SJCRH30 (cell line): ENCODE measurements at places on chromosomes 4 and X.

- no peak for DNase-seq
Measured at GRCh38 chr4:21887481-21887880, 61.1 kb downstream of the KCNIP4 start.

GRCh38 chrX:93422693-93423092 lies 250.7 kb downstream of the NAP1L3 start:
- DNase-seq: no peak

- no peak for DNase-seq
Measured at GRCh38 chr4:166535865-166536264, 662.8 kb downstream of the TLL1 start.

DNA sequence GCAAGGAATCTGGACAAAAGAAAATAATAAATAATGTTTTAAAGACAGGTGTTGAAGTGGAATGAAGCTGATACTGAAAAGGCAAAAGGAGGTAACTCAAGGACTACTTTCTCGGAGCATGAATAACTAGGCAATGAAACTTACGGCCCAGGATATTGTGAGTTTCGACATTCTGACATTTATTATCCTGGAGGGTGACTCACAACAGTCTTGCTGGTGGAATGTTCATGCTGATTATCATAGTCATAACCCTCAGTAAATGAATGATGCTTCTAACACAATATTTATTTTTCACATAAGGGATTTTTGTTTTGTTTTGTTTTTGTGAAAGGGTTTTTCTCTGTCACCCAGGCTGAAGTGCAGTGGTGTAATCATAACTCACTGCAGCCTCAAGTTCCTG lies 147.0 kb upstream of the HPGD start:
- no peak for DNase-seq

DNA sequence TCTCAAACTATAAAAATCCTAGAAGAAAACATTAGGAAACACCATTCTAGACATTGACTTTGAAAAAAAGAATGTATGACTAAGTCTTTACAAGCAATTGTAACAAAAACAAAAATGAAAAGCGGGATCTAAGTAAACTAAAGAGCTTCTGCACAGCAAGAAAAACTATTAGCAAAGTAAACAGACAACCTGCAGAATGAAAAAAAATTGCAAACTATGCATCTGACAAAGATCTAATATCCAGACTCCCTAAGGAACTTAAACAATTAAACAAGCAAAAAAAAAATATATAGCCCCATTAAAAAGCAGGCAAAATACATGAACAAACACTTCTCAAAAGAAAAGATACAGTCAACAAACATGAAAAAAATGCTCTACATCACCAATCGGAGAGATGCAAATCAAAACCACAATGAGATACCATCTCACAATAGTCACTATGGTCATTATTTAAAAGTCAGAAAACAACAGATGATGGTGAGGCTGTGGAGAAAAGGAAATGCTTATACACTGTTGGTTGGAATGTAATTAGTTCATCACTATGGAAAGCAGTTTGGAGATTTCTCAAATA lies 168.1 kb downstream of the EPHA5 start:
- no peak for DNase-seq

GRCh38 chrX:44244008-44244407 lies 99.5 kb downstream of the EFHC2 start:
- no peak for DNase-seq

GRCh38 chr4:132991111-132991510 lies 158.0 kb upstream of the PCDH10 start:
- no peak for DNase-seq

DNA sequence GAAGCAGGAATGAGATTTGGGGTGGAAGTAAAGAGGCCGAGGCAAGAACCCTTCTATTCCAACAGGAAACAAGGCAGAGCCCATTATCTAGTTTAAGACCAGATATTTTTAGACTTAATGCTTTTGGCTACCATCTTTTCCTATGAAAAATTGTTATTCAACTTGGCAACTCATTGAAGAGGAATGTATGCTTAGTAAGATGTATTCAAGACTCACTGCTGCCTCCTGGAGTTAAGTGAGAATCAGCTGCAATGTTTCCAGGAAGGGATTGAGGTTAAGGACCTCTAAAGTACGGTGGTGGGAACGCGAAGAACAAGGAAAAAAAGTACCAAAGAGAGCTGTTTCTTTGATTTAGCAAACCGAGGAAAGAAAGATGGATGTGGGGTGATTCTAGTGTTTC lies 89.1 kb downstream of the RAPGEF2 start:
- DNase-seq: peak; percentile 30

DNA sequence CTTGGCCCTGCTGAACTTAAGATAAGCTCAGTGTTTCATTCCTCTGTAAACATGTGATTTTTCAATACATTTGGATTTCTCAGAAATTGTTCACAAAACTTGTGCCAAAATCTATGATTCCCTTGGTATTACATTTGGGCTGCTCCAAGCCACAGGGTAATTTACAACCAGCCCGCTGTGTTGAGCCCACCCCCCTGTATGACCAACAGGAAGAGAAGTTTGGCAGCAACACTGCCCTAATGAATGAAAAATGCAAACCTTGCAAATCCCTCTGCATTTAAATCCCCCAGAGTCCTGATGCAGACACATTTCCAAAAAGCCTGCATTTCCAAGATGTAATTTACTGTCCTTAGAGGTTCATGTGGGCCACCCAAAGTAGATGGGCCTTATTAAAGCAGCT lies 34.1 kb upstream of the GAB1 start:
- no peak for DNase-seq

DNA sequence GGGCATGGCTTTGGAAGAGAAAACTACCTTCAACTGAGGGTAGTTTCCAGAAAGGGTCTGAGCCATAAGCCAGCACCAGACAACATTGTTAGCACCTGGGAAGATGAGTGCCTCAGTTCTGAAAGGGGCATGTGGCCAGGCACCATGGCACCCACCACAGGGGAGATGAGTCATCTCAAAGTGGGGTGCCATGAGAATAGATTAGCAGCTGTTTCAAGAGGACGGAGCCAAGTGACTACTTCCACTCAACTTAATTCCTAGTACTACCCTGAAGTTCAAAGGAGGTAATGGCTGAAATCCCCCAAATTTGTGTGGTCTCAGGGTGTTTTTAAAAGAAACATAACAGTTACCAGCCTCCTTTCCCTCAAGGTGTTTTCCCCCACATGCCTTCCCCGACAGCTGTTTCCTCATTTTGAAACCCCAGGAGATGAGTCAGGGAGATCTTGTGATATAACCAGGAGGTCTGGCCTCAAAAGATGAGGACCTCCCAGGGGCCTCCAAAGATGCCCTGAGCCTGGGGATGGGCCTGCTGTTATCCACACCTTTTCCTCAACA lies 27.8 kb upstream of the FTHL17 start:
- peak; percentile 21 for DNase-seq

DNA sequence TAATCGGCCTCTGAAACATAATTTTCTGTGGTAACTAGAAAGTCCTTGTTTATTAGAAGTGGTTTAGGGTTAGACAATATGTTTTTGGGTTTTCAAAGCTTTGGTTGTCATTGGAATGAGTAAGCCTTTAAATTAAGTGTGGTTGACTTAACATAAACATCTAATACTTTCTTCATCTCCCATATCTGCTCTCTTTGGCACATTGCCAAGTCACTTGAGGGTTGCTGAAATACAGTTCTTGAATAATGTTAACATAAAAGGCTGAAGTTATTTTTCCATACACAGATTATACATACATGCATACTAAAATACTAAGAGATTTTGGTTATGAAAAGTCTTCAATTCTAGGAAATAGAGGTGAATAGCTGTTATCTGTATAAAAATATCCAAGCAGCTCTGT lies 241.7 kb upstream of the BMP3 start:
- peak; percentile 11 for DNase-seq

DNA sequence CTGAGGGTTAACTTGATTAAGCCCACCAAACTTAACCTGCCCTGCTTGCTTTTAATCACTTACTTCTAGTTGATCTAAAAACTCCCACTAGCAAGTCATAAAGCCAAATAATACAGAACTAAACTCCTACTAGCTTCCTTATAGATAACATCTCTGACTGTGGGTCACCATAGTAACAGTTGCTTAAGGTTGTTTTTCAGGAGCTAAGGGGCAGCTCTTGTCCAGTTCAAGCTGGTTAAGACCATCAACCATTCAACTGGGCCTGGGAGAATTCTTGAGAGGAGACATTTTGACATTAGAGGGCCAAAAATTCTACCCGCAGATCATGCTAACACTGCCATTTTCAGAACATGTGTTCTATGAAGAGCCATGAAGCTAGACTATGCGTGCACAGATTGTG lies 67.0 kb downstream of the UCHL1 start:
- DNase-seq: no peak

GRCh38 chr4:180398564-180398963 lies 1844.6 kb upstream of the TENM3 start:
- no peak for DNase-seq

DNA sequence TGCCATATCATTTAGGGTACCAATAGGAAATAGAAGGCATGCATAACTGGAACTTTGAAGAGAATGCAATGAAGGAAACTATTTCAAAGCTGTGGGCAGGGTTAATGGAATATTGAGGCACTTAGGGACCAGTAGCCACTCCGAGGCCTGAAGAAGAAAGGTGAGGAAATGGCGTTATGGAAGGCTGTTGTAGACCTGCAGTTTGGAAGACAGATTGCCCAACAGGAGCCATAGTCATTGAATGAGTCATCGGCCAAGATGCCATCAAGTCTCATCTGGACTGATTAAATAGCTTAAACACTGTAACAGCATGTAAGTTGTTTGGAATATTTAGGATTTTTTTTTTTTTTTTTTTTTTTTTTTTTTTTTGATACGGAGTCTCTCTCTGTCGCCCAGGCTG lies 11.6 kb downstream of the CXCL13 start:
- DNase-seq: no peak
